ENCODE measurements at places on chromosomes 13 and 19. TPM values are rescaled to one million over a fixed set of nuclear protein-coding genes. Genes with fewer than 3 reads are reported as not detected.

The GCDH gene
- total RNA-seq = 30.1 TPM

The DACT3 gene
- 0.57 TPM for total RNA-seq

The LGALS4 gene
- 0.33 TPM for total RNA-seq

The XPO4 gene
- total RNA-seq = 29.7 TPM
